ENCODE measurements at places on chromosomes 11 and 22. TPM values are rescaled to one million over a fixed set of nuclear protein-coding genes. Genes with fewer than 3 reads are reported as not detected.

Gene TUB
- polyA plus RNA-seq: 0.21 TPM

- H3K4me3 ChIP-seq: no peak overlapping the region
- no peak for DNase-seq
- H3K27me3 ChIP-seq: no peaks in the 10 kb centered on the region
- peaks cover 32% of the 10 kb centered on the region for H3K4me1 ChIP-seq
Measured at GRCh38 chr22:42617155-42617983, 2.7 kb upstream of the POLDIP3 start.

DNA sequence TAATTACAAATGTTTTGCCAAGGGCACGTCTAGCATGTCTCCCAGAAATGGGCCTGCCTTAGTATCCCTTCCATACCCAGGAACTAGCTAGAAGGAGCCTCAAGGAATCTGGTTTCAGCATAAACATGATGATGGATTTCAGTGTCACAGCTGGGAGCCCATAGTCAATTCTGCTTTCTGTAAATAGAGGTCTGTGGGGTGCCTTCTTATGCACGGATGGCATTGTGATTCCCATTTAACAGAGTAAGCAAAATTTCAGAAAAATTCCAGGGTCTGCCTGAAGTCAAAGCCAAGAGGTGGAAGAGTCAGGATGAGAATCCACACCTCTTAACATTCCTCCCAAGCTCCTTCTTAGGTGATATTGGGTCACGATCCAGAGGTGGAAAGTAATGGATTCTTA, 12.1 kb downstream of the DUSP18 start:
- no peaks in the 10 kb centered on the region for H3K36me3 ChIP-seq
- H3K27ac ChIP-seq: no peak overlapping the region
- H3K27me3 ChIP-seq: no peaks in the 10 kb centered on the region
- no peak for DNase-seq
- H3K4me1 ChIP-seq: no peaks in the 10 kb centered on the region
- H3K4me3 ChIP-seq: no peak overlapping the region

DNA sequence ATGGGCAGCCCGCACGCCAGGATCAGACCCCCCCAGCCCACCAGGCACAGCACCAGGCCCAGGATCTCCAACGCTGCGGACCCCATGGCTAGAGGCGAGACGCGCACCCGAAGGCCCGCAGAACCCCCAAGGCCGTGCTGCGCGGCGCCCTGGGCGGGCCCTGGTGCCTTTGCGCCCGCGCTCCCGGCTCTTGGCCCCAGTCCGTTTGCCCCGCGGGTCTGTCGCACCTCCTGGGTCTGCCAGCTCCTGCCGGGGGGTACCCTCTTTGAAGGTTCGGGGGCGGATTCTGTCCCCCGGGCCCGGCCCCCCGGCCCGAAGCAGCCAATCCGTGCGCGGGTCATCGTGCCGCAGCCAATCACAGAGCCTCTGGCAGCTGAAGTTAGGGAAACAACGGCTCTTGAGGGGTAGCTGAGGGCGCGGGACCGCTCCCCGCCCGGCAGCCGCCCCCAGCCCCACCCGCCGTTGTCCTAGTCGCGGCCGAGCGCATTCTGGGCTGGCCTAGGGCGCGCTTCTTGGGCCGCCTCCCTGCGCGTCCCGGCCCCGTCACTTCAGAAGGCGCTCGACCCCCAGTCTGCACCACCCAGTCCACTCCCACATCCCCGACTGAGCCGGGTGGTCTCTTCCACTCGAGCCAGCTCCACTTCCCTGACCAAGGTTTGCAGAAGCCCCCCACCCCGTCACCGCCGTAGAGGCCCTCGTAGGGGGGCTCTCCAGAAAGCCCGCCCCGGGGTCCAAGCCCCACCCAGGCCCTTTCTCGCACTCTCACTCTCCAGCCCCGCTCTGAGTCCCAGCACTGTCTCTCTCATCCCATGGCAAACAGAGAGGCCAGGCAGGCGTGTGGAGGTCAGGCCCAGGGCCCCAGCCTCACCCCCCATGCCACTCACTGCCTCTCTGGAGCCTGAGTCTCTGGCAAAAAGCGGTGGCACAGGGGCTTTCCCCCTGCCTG, at the start of gene CLDN5:
CLDN5 (minus strand) TSS at position 241 of the 946 bp plus-strand sequence; CDS start at position 86, 155 bp downstream.
- peaks cover 40% of the 10 kb centered on the region for H3K4me1 ChIP-seq
- peaks cover 14% of the 10 kb centered on the region for H3K36me3 ChIP-seq
- H3K27me3 ChIP-seq: peaks cover 7% of the 10 kb centered on the region
- H3K4me3 ChIP-seq: peak within 1 kb of the TSS; percentile 70
- peak; percentile 76 for DNase-seq

DNA sequence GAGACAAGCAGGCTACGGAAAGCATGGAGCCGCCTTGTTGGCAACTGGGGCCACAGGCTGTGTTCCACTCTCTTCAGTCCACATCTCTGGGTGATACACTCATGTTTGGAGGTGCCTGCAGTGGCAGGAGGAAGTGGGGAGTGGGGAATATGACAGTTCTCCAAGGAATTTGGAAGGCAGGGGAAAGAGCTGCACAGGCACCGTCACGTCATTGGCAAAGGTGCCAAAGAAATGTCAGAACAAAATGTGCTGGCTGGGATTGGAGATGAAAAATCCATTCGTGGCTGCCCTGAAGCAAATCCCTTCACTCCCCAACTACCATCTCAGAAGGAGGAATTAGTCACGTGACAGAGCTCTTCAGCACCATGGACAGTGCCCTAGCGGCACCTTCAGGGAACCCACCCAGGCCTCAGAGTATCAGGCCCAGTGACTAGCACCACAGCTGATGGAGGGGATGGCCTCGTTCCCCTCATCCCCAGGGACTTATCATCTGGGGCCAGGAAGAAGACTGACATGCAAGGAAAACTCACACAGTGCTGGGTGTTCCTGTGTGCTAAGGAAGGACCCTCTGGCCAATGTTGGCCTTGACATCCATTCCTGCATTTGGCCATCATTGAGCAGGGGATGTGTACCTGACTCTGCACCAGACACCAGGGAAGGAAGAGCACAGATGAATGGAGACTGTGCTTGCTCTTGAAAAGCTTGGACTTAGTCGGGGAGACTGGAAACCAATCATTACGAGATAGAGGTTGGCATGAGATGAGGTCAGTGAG, 48.5 kb upstream of the PRDM11 start:
- H3K27me3 ChIP-seq: no peaks in the 10 kb centered on the region
- no peak overlapping the region for H3K4me3 ChIP-seq
- H3K4me1 ChIP-seq: peaks cover 31% of the 10 kb centered on the region
- DNase-seq: no peak
- no peak overlapping the region for H3K27ac ChIP-seq

Measured in spleen (tissue), 13 donors.